CD4-positive, CD25-positive, alpha-beta regulatory T cell (primary cell): ENCODE measurements at places on chromosomes 11 and 22.

- no peak for DNase-seq
Measured at GRCh38 chr11:127226949-127227348, 226.4 kb upstream of the KIRREL3 start.

GRCh38 chr11:131190446-131190845 is 180.0 kb upstream of the NTM start:
- no peak for DNase-seq

GRCh38 chr22:31948002-31948401 is 3.7 kb downstream of the YWHAH start:
- DNase-seq = no peak

GRCh38 chr11:14587258-14587657 is 56.3 kb upstream of the PDE3B start:
- no peak for DNase-seq

GRCh38 chr22:21051145-21051830 is 5.5 kb downstream of the LRRC74B start:
- DNase-seq = no peak

DNA sequence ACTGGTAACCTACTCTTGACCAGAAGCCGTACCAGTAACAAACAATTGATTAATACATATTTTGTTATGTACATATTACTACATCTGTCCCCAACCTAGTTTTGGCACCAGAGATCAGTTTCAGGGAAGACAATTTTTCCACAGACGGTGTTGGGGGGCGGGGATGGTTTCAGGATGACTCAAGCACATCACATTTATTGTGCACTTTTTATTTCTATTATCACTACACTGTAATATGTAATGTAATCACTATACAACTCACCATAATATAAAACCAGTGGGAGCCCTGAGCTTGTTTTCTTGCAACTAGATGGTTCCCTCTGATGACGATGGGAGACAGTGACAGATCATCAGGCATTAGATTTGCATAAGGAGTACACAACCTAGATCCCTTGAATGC is 15.5 kb downstream of the DGCR8 start:
- DNase-seq = no peak

GRCh38 chr11:86620891-86621521 is 51.4 kb downstream of the ME3 start:
- no peak for DNase-seq

DNA sequence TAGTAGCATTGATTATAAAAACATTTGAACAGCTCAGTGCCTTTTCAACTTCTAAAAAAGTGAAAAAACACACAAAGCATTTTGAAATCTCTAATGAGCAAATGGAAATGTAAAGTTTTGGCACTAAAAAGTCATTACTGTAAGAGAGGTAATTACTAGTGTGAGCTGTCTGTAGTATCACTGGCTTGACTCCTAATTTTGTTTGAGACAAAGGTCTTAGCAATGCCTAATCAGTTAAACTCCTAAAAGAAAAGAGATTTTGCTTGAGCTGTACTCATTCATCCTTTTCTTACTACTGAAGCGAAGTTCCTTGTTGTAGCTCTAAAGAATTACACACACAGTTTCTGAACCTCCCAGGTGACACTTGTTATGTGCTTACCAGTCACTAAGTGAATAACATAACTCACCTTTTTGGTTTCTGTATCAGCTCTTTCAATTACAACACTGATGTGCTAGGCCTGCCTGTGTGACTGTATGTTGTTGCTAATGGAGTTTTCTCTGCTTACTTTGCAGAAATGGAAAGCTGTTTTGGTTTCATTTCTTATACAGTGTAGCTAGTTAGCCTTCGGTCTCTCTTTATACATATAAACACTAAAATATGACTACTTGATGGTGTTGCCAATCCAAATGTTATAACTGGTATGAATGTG is 924.4 kb upstream of the TENM4 start:
- no peak for DNase-seq

DNA sequence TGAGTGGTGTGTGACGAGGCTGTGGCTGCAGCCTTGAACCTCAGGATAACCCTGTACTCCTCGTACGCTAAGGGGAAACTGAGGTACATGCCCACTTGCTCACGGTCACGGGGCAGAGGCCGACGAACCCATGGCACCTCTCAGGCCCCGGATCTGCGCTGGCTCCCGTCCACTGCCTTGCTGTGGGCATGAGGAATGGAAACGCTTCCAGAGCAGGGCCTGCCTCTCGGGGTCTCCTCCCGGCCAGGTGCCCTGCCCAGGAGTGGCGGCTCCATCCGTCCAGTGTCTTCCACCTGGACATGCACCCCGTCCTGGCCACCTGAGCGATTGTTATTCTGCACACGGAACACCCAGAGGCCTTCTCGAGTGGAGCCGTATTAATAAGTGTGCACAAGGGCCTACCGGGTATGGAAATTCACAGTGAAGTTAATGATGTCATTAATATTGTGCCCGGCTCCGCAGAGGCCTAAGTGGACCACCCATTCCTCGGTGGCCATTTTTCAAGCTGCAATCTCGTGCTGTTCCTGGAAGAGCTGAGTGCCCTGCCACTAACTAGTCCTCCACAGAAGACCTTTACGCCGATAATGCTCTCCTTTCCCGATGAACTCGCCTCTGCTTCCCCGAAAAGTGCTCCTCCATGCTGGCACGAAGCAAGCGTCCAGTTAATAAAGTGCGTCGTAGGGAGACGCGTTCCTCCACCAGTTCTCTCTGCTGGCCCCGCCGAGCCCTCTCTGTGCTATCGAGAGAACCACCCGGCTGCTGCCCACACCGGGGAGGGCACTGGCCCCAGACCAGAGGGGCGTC is 927.9 kb downstream of the BRD1 start:
- DNase-seq = no peak

GRCh38 chr11:134126217-134126822 is 57.4 kb downstream of the JAM3 start:
- no peak for DNase-seq

- no peak for DNase-seq
Measured at GRCh38 chr11:61714316-61714715, 34.1 kb downstream of the DAGLA start.

DNA sequence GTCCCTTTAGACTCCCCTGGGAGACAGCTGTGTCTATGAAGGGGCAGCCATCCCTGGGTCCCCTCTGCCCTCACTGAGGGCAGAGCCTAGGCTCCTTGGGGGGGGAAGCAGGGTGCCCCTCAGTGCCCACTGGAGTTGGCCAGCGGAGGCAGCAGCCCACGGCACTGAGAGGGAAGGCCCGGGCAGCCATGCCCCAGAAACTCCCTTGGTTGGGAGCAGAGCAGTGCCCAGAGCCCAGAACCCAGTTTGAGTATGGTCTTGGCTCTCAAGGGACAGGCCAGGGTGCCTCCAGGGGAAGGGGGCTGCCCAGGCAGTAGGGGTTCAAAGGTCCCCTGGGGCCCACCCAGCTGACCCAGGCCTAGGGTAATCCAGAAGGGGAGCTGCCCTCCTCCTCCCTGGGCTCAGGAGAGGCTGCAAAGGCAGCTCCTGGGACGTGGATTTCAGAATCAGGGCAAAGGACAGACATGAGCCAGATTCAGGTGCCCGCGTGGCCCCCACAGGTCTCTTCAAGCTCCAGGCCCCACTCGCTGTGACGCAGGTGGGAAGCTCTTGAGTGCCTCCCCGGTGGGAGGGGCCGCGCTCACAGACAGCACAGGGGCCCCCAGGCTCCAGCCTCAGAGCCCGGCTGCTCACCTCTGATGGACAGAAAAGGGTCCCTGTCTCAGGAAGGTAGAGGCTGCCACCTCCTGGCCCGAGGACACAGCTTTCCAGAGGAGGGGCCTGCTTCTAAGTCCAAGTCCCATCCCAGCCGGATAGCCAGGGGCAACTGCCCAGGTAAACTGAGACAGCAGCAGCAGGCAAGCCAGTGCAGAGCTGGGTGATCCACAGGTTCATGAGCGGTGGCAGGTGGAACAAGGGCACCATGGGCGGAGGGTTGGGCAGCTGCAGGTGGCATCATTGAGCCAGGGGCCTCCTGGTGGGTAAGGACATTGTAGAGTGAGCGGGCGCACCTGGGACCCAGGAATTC is 2.6 kb downstream of the C11orf21 start:
- no peak for DNase-seq

GRCh38 chr11:17588721-17589120 is 41.7 kb downstream of the OTOG start:
- no peak for DNase-seq

DNA sequence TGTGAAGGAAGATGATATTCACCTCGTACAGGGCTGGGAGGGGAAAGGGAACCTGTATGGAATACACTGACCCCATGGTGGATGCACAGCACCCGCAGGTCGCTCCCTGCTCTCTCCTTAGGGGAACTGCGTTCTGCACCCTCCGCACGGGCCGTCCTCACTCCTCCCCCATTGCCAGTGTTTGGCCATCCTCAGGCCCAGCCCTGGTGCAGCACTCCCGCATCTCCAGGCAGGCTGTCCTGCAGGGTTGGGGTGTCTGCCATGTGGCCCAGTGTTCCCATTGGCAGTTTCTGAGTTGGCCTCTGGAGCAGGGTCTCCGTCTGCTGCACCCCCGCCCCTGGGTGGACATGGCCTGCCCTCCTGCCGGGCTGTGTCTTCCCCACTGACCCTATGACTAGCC is 19.1 kb upstream of the PARVG start:
- DNase-seq = no peak

DNA sequence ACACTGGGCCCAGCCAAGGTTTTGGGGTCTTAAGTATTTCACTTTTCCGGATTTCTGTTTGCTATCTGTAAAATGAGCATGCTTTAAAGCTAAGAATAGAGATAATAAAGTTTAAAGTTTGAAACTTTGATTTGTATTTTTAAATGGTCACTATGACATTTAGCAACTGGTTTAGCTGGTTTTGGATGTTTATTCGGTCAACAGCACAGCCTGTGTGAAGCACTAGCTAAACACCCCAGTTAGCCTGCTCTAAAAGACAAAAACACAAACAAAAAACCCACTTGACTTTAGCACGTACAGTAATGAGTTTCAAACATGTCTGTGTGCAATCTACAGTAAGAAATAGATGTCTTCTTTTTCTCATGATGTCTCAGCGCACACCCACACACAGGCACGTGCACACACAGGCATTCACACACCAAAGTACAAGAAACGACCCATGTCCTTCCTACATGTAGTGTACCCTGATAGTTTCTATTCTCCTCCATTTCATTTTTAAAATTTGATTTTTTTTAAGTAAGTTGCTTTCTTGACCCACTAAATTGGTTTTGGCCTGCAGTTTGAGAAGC is 29.4 kb downstream of the SLC1A2 start:
- DNase-seq = no peak

- no peak for DNase-seq
Measured at GRCh38 chr11:86210898-86211297, 33.7 kb upstream of the EED start.

- DNase-seq = no peak
Measured at GRCh38 chr11:77779935-77780334, 40.6 kb downstream of the RSF1 start.

- no peak for DNase-seq
Measured at GRCh38 chr11:134858783-134859480, 446.9 kb upstream of the B3GAT1 start.

- DNase-seq = no peak
Measured at GRCh38 chr11:9616042-9616675, 42.7 kb downstream of the WEE1 start.

GRCh38 chr22:44650806-44651205 is 51.2 kb upstream of the PRR5 start:
- no peak for DNase-seq

DNA sequence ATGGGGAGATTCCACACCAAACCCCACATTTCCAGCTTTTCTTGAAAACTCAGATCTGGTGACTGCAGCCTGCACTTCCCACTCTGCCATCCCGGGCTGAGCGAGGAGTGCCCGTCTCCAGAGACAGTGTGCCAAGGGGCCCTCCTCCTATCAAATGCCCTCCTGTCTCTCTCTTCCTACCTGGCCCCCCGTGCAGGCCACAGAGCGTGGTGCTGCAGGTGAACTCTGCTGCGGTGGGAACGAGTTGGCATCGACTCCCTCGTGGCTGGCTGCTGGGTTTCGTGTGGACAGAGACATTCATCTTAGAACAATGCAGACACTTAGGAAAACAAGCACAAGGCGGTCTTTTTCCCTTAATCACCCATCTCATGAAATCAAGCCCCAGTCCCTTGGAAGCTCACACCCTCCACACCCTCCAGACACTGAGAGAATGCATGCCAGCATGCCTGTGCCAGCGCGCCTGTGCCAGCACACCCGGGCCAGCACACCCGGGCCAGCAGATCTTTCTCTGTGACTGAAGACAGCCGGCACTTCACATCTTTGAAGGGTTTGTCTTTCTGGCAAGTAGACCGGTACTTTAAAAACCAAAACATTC is 65.0 kb downstream of the PARVB start:
- DNase-seq = no peak

- DNase-seq = peak; percentile 67
Measured at GRCh38 chr22:42444077-42444904, 12.1 kb upstream of the NFAM1 start.

- DNase-seq = no peak
Measured at GRCh38 chr22:25364736-25365241, 145.3 kb downstream of the CRYBB2 start.

GRCh38 chr22:45503816-45504372 is 1.2 kb downstream of the FBLN1 start:
- no peak for DNase-seq

GRCh38 chr11:71456294-71456693 is 3.3 kb downstream of the NADSYN1 start:
- no peak for DNase-seq

- no peak for DNase-seq
Measured at GRCh38 chr11:2178906-2179494, 7.4 kb upstream of the TH start.

- no peak for DNase-seq
Measured at GRCh38 chr22:23225724-23226496, 45.6 kb downstream of the BCR start.

DNA sequence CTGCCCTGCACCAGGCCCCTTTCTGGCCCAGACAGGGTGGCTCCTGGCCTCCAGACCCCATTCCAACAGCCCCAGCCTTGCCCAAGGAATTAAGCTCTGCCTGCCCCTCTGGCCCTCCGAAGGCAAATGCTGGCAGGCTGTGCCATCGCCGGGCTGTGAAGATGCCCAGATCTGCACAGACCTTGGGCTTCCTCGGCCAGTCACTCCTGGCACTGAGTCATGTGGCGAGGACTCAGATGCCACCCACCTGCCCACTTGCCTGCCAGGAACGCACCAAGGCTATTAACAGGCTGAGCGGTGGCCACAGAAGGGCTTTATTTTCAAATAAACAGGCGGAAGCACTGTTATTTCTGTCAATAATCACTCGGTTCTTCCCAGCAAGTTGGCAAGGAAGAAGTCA is 50.3 kb upstream of the TTLL12 start:
- DNase-seq = no peak

- no peak for DNase-seq
Measured at GRCh38 chr11:12694183-12694531, 19.9 kb downstream of the TEAD1 start.

DNA sequence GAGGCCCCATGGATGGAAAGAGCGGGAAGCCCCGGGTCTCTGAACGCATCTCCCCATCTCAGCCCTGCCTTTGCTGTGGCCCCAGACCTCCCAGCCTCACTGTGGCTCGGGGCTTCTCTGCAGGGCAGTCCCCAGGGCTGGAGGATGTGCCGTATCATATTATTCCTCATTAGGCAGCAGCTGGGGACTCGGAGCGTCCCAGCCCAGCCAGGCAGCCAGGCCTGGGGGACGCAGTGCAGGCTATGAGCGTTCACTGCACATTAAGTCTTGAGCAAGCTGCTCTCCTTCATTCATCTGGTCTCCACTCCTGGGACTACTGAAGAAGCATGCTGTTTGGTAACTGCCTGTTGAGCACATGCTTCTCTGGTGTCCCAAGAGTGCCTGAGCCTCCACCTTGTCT is 226.8 kb upstream of the TBCEL start:
- no peak for DNase-seq

GRCh38 chr11:125971618-125972017 is 25.8 kb downstream of the VSIG10L2 start:
- DNase-seq = no peak
